NCI-H1105 treated with DMSO at 0.1 percent for 48 hours (cell line): ENCODE measurements at places on chromosomes 11 and 22.

- DNase-seq = no peak
These were observed 1676.0 kb upstream of the RAG2 start for GRCh38 chr11:38274031-38274430.

DNA sequence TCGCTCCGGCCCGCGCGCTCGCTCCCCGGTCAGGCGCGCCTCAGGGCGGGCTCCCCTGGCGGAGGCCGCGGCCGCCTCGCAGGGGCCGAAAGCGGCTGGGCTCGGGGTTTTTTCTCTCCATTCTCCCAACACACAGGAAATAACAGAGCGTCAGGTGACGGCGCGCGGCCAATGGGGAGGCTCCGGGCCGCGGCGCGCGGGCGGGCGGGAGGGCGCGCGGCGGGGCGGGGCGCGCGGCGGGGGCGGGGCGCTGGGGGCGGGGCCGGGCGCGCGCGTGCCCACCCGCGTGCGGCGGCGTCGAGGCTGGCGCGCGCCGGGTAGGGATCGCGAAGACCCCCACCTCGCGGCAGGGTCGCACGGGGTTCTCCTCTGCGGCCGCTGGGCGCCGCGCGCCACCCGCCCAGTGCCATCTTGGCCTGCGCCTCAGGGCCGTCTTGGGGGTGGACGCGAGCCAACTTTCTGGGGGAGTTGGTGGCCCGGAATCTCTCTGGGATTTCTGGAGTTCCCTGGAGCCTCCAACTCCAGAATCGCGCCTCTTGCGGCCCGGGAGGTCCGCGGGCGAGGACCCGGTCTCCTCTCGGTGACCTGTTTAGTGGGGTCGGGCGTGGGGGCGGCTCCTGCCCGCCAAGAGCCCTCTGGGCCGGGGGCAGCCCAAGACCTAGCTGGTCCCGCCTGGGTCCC is at the start of gene TCF20:
Gene TCF20, minus strand, starts transcription at position 144 of the 681 bp plus-strand sequence. CDS start 55,348 bp downstream, outside the sequence.
- DNase-seq = peak; percentile 73

DNA sequence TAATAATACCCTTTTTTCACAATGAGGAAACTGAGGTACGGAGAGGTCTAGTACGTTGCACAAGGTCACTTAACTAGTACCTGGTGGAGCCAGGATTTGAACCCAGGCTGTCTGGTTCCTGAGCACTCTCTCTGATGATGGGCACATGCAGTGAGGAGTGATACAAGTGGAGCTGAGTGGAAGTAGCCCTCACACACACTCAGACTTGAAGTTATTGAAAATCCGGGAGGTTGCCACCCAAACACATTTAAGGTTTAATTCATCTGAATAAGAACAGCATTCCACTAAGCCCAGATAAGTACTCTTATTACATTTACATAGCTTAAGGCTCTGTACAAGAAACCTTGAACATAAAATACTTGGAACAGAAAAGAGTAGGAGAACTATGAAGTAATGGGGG is 4.8 kb downstream of the GRAP2 start:
- DNase-seq = no peak

GRCh38 chr11:65274735-65275682 is 13.2 kb downstream of the POLA2 start:
- DNase-seq = peak; percentile 66

- no peak for DNase-seq
These were observed 25.8 kb upstream of the TEF start for GRCh38 chr22:41355895-41356294.

DNA sequence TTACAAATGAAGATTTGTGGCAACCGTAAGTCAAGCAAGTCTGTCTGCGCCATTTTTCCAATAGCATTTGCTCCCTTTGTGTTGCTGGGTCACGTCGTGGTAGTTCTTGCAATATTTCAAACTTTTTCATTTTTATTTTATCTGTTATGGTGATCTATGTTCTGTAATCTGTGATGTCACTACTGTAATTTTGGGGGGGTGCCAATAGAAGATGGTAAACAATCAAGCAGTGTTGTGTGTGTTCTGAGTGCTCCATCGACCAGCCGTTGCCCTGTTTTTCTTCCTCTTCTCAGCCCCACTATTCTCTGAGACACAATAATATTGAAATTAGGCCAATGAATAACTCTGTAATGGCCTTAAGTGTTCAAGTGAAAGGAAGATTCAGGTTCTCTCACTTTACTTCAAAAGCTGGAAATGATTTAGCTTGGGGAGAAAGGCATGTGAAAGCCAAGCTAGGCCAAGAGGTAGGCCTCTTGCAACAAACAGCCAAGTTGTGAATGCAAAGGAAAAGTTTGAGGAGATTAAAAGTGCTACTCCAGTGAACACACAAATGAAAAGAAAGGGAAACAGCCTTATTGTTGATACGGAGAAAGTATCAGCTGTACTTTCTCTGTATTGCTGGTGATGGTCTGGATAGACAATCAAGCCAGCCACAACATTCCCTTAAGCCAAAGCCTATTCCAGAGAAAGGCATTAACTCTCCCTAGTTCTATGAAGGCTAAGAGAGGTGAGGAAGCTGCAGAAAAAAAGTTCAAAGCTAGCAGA is 7.5 kb downstream of the ZC3H12C start:
- DNase-seq = no peak
